ENCODE measurements at places on chromosomes 7 and 10.

- no peak for DNase-seq
Measured at GRCh38 chr7:116198748-116199410, 11.5 kb upstream of the TES start.

GRCh38 chr10:99279626-99280111 lies 44.0 kb upstream of the HPSE2 start:
- no peak for DNase-seq

GRCh38 chr7:73429215-73429614 lies 4.4 kb upstream of the FZD9 start:
- DNase-seq: no peak

GRCh38 chr10:30502266-30503060 lies 68.5 kb downstream of the MAP3K8 start:
- DNase-seq: no peak

GRCh38 chr7:36279200-36279925 lies 110.3 kb upstream of the ANLN start:
- DNase-seq: no peak

DNA sequence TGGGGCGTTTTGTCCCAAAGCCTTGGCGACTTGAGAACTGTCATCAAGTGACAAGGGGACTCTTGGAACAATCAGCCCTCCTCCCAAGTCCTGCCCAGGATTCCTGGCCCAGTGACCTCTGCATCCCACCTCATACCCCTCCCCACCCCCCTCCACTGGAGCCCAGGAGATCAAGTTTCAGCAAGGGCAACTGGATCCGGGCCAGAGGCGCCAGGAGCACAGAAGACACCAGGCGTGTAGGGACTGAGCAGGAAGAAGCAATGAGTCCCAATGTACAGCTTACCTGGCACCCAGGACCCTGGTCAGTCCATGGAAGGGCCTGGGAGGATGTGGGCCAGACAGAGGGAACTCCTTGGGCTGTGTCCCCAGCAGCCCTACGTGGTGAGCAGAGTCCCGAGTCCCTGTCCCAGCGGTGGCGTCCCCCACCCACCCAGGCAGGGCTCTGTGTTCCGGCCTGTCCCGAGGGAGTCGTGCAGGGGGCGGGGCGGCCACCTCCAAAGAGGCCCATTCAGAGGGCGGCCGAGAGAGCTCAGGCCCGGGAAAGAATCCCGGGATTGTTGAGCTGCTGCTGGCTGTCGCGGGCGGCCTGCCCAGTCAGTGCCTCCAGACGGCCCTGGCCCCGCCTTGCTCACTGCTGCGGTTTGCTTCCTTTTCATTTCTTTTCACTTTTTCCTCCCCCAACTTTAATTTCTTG lies 254.1 kb downstream of the TNS3 start:
- DNase-seq: peak; percentile 94

GRCh38 chr7:47846138-47846836 lies 102.0 kb downstream of the PKD1L1 start:
- no peak for DNase-seq

- DNase-seq: no peak
Measured at GRCh38 chr7:135943134-135943879, 33.9 kb downstream of the MTPN start.

- DNase-seq: no peak
Measured at GRCh38 chr7:116687801-116688201, 15.8 kb downstream of the MET start.

- no peak for DNase-seq
Measured at GRCh38 chr7:47778153-47778661, 170.1 kb downstream of the PKD1L1 start.

GRCh38 chr7:41428381-41428780 lies 274.5 kb downstream of the INHBA start:
- DNase-seq: no peak

GRCh38 chr10:63265683-63266235 lies 132.6 kb downstream of the NRBF2 start:
- no peak for DNase-seq

DNA sequence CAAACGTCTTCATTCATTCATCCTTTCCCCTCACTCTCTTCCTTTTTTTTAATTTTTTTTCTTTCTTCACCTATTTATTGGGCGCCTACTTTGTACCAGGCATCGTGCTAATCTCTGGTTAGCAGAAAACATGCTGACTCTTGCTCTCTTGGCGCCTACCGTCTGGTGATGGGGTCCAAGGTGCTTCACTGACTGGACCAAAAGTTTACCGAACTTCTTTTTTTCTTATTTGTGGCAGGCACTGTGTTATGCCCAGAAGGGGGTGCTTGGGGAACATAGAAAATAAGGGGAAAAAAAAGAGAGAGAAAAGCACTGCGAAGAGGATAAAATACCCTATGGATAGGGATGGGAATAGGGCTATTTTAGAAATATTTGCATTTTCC lies 505 bp upstream of the FAM204A start:
- DNase-seq: no peak

DNA sequence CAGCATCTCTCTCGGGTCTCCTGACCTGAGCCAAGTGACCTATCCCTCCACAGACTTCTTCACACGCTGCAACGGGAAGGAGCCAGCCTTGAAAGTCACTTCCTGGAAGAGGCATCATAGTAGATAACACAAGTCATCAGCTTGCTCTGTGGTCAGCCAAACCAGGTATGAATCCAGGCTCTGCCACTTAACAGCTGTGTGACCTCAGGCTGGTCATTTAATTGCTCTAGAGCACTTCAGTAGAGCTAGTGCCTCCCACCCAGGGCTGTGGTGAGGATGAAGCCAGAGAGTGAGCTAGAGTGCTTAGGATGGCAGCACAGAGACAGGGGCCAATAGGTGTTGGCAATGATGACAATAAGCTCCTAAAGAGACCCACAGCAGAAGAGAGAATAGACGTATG lies 247.7 kb upstream of the ZMIZ1 start:
- no peak for DNase-seq

GRCh38 chr10:24854256-24854655 lies 98.2 kb downstream of the PRTFDC1 start:
- no peak for DNase-seq

DNA sequence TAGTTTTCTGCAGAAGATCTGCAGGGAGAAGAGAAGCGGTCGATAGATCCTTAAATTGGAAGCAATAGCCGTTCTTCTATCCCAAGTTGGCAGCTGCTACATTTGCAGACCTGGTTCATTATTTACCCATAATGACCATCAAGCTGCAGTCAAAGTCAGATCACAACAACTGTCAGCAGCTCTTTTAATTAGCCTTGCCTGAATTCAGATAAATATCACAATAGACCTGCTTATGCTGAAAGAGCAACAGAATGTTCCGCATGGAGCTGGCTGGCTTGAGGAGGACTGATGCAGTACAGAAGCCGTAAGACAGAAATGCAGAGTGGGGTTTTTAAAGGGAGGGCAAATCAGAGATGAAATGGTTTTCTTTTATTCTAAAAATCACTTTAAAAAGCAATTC lies 109.4 kb downstream of the HIBADH start:
- DNase-seq: peak; percentile 33

DNA sequence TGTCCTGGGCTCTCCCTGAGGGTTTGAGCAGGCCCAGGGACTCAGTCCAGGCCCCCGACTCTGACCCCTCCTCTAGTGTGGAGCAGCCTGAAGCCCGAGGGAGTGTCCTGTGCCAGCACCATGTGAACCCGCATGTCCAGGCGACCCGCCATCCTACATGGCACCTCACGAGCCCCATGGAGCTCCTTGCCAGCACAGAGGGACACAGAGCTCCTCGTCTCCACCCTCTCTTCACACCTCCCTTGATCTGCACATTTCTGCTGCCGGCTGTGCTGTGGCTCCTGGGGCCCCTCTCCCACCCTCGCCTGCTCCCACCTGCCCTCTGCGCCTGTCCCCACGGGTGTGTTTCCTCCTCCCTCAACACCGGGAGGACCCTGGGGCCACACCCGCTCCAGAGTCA lies 103.5 kb downstream of the ADARB2 start:
- no peak for DNase-seq

- no peak for DNase-seq
Measured at GRCh38 chr7:54799792-54800191, 40.8 kb upstream of the SEC61G start.

- no peak for DNase-seq
Measured at GRCh38 chr7:77644774-77645173, 51.5 kb upstream of the RSBN1L start.

DNA sequence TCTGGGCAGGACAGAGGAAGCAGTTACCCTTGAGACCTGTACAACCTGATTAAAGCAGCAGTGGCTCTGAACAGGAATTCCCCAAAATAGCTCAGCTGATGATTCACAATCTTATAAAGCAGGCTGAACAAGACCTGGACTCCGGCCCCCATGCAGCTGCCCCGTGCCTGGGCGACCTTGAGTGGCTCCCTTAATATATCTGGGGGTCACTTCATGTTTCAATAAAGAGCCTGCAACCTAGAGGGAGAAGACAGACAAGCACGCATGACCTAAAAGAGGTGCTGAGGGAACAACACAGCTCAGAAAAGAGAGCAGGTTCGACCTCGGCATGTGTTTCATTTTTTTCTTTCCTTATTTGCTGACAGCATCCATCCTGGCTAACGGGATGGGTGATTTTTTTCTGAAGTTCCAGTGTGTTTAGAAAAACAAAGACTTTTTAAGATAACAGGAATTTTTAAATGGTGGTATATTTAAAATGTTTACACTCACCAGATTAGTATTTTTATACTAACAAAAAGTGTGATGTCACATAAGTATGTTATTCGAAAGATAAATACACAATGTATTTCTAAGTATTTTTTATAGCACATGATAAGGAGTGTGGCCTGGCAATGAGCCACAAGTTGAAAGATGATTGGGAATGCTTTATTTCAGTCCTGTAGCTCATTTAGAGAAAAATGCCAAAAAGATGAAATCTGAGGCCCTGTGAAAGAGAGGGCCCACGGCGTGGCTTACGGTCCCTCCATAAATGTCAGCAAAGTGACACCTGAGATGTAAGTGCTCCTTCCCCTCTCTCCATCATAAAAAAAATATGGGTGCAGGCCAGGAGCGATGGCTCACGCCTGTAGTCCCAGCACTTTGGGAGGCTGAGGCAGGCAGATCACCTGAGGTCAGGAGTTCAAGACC lies 161.3 kb downstream of the SLIT1 start:
- no peak for DNase-seq

GRCh38 chr10:29437871-29438270 lies 149.0 kb downstream of the LYZL1 start:
- DNase-seq: no peak

- DNase-seq: no peak
Measured at GRCh38 chr10:6729071-6729774, 149.1 kb upstream of the PRKCQ start.

DNA sequence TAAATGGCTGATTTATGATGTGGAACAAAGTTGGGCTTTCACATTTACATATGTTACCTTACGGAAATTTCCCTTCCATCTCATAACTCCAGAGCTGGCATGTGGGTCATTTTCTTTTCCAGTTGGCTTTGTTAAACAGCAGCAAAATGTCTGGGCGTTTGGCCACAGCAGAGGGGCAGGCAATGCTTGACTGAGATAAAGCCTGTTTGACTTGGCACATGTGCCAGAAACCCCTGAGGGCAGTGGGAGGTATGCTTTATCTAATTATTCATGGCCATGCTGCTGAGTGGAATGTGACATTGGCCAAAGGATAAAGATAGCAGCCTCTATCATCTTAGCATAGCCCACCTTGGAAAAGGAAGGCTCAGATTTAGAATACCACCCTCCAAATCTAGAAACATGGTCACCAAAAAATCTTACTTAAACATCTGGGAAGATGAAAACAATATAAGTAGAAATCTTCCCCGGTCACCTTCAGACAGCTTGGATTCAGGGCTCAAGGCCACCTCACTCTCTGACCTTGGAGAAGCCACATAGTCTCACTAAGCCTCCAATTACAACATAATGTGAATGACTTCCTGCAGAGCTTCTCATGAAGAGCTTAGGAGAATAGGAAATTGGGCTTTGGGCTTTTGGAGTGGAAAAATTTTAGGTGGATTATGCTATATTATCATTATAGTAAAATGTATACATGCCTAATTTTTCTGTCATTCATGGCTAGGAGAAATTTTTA lies 101.5 kb downstream of the GRM3 start:
- DNase-seq: no peak
